Fibroblast of lung (primary cell): ENCODE measurements at places on chromosomes 16 and 17. TPM values are rescaled to one million over a fixed set of nuclear protein-coding genes. Genes with fewer than 3 reads are reported as not detected.
A peak's percentile ranks its signal among the peaks of the same experiment; 100 is the strongest.

The HSD17B2 gene
- 0.33 TPM in 1 of 2 replicates, not detected in the other for total RNA-seq

The CACNG1 gene
- total RNA-seq, result not detected in 2 replicates

GRCh38 chr16:25950586-25951281 lies 259.0 kb downstream of the HS3ST4 start:
- no peak overlapping the region for H3K27ac ChIP-seq
- H3K4me1 ChIP-seq, result no peaks in the 10 kb centered on the region
- H3K27me3 ChIP-seq, result no peaks in the 10 kb centered on the region
- no peaks in the 10 kb centered on the region for H3K36me3 ChIP-seq
- H3K4me3 ChIP-seq, result no peak overlapping the region

GRCh38 chr16:22705799-22706198 lies 108.2 kb upstream of the HS3ST2 start:
- no peak overlapping the region for H3K4me3 ChIP-seq
- H3K36me3 ChIP-seq, result no peaks in the 10 kb centered on the region
- H3K27me3 ChIP-seq, result no peaks in the 10 kb centered on the region
- no peaks in the 10 kb centered on the region for H3K4me1 ChIP-seq

DNA sequence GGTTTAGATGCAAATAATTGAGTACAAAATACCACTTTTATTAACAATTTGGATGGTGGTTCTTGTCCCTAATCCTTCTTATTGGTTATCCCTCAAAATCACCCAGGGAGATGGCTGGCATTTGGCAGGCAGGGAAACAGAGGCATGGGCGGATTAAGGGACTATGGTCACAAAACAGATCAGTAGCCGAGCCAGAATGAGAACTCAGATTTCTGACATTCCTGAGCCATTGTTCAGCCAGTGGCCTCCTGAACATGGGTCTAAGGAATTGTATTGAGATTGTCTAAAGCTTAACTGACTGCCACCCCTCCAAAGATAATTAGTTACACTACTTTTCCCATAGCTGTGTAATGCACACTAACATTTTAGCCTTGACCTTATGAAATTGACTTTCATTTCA lies 88.4 kb downstream of the CHD9NB start:
- H3K27ac ChIP-seq, result no peak overlapping the region
- no peaks in the 10 kb centered on the region for H3K27me3 ChIP-seq
- no peak overlapping the region for H3K4me3 ChIP-seq
- no peaks in the 10 kb centered on the region for H3K36me3 ChIP-seq

DNA sequence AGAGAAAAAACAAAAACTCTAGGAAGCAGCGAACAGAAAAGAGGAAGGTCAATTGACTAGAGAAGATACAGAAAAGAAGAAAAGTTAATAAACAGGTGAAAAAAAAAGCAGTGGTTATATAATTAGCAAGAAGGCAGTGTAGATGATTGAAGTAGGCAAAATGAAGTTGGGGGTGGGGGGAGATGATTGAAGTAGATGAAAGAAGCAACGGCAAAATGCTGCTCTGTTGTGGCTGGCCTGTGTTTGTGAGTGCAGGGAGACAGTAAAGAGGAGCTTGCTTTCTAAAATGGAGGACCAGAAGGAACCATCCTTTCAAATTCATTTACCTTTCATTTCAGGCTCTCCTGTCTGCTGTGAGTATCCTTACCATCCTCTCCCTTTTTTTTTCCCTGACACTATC lies 3.6 kb downstream of the EVI2B start:
- H3K27ac ChIP-seq, result no peak overlapping the region
- H3K36me3 ChIP-seq, result no peaks in the 10 kb centered on the region
- DNase-seq, result no peak
- H3K4me3 ChIP-seq, result no peak overlapping the region
- no peaks in the 10 kb centered on the region for H3K27me3 ChIP-seq

DNA sequence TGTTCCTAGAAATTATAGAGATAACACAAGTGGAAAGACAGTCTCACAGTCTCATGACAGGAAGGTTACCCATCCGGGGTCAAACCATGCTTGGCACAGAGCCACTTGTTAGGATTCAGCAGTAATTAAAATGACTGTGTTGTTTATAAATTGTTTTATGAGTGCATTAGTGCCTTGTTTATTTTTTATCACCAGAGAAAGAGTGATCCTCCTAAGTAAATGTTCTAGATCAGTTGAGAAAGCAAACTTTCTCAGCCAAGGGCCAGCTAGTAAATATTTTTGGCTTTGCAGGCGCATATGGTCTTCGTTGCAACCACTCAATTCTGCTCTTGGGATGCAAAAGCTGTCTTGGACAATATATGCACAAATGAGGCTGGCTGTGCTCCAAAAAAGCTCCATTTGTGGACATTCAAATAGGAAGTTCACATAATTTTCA lies 253.9 kb upstream of the CACNG5 start:
- H3K4me3 ChIP-seq, result no peak overlapping the region
- H3K27ac ChIP-seq, result peak overlapping the region; percentile 37
- H3K36me3 ChIP-seq, result no peaks in the 10 kb centered on the region
- DNase-seq, result peak; percentile 91

DNA sequence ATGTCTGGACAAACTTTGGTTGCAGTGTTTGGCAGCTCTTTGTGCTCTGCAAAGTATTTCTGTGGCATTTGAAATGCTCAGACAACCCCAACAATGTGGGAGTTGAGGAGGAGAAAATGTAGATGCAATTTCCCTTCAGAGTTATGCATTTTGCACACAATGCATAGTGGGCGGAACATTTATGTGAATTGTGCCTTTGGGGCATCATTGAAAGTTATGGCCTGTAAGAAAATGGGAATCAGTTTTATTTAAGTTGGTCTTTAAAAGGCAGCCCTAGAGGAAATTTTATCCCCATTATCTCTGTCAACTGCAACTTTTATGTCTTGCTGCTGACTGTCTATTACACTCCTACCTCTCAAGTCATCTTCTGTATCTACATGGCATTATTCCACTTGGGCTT lies 176.2 kb downstream of the MAP2K6 start:
- no peaks in the 10 kb centered on the region for H3K36me3 ChIP-seq
- H3K27me3 ChIP-seq, result no peaks in the 10 kb centered on the region
- no peak overlapping the region for H3K4me3 ChIP-seq
- peaks cover 8% of the 10 kb centered on the region for H3K4me1 ChIP-seq
- no peak overlapping the region for H3K27ac ChIP-seq
- DNase-seq, result no peak
